ENCODE measurements at places on chromosomes 11 and 22.

GRCh38 chr11:110019675-110020074 lies 73.5 kb upstream of the ZC3H12C start:
- DNase-seq = no peak

GRCh38 chr22:36037102-36037758 lies 8.6 kb upstream of the RBFOX2 start:
- DNase-seq = no peak

DNA sequence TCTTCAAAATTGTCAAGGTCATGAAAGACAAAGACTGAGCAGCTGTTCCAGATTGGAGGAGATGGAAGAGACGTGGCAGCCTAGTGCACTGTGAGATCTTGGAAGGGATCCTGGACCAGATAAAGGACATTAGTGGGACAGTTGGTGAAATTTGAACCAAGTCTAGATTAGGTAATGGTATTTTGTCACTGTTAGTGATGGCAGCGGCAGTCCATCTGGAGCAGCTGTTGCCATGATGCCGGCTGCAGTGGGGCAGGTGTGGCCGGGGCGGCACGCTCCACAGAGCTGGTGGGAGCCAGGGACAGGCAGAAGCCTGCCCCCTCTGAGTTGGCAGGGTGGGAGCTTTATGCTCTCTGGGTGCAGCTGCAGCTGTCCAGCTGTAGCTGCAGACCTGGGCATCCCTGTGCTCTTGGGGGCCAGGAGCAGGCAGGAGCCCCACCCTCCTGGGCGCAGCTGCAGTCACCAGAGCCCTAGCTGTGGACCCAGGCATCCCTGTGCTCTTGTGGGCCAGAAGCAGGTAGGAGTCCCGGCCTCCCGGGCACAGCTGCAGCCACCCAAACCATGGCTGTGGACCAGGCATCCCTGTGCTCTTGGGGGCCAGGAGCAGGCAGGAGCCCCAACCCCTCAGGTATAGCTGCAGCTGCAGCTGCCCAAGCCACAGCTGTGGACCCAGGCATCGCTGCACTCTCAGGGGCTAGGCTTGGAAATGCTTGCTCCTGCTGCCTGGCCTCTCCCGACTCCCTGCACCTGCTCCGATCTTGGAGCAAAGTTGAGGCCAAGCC lies 20.7 kb downstream of the DIXDC1 start:
- DNase-seq = no peak

DNA sequence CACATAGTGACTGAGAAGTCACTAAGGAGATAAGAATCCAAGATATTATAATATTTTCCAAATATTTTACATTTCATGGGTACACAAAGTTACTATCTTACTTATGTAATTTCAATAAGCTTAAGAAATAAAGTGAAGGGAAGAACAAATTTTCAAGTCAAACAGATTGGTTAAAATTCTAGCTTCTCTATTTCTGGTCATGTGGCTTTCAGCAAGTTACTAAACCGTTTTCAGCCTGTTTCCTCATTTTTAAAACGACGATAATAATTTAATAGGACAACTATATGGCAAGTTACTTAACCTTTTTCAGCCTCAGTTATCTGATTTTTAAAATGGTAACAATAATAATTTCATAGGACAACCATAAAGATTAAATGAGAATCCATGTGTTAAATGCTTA lies 15.6 kb downstream of the DCUN1D5 start:
- no peak for DNase-seq

DNA sequence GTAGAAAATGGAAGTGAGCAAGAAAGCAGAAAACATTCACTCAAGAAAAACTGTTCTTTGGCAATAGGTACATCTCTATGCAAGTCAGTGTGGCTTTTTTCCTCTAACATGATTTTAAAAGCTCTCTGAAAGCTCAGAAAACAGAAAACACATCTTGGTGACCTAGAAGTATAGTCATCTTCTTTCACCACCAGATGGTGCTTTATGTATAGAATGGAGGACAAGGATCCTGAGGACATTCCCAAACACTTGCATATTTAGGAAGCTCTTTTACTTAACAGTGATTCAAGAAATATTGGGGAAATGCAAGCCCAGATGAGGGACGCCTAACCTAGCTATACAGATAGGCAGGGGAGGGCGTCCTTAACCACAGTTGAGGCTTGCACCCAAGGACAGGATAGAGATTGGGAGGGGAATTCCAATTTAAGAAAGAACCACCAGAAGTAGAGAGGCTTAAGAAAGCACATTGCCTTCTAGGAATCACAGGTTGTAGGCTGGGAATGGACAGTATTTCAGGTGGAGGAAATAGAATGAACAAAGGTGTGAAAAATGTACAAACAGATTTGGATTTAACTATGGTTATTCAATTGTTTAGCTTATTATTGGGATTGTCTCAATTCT lies 13.8 kb upstream of the CCDC81 start:
- DNase-seq = no peak

DNA sequence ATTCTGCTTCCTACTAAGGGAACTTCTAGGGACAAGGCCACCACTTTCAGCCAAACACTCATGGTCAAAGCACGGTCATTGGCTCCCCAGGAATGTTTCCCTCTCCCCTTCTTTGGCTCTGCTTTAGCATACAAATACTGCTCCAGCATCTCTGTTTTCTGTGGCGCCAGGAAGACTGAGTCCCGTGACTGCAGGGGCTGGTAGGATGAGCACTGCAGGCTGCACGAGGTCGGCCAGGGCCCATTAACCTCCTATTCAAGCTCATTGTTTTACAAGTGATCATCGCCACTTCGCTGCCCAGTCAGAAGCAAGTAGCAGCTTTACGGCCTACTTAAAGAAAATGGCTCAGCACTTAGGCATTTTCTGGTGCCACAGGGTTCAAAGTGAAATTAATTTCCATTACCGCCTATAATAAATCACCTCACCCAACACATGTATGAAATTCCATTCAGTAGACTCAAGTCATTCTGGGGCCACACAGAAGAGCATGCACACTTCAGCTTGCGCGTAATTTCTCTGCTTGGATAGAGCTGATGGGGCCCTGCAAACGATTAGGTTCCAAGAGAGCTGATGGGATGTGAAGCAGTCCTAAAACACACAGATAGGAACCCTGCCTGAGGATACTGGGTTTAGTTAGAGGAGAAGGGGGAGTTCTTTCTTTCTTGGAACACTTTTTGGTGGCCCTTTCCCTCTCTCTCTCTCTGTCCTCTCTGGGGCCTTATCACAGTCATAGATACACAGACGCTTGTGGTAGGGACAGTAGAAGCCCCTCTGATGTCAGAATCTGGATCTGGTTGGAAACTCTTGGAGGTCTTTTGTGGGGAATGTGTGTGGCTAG lies 173.7 kb downstream of the KIF18A start:
- DNase-seq = no peak

DNA sequence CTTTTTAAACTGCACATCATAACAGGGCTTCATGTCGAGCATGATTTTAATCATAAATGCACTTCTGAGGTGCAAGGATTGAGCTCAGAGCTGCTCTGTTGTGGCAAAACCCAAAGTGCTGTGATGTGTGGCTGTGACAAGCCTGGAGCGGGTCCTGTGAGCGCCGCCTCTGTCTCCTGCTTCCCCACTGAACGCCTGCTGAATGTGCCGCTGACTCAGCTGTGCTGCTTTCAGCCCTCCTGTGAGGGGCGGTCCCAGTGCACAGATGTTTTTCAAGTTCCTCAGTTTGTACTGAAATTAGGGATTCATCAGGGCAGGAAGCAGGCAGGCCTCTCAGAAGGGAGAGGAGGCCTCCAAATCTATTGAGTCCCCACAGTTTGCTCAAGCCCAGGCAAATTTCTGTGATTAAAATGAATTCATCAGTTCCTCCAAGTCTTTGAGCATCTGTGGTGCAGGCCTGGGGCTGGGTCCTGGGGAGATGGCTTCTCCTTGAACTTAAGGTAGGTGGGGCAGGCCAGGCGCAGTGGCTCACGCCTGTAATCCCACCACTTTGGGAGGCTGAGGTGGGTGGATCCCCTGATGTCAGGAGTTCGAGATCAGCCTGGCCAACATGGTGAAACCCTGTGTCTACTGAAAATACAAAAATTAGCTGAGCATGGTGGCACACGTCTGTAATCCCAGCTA lies 3.0 kb upstream of the GTSE1 start:
- DNase-seq = no peak

GRCh38 chr11:131999084-131999483 lies 628.7 kb downstream of the NTM start:
- peak; percentile 89 for DNase-seq

GRCh38 chr11:102920118-102920684 lies 35.3 kb downstream of the MMP13 start:
- DNase-seq = no peak

DNA sequence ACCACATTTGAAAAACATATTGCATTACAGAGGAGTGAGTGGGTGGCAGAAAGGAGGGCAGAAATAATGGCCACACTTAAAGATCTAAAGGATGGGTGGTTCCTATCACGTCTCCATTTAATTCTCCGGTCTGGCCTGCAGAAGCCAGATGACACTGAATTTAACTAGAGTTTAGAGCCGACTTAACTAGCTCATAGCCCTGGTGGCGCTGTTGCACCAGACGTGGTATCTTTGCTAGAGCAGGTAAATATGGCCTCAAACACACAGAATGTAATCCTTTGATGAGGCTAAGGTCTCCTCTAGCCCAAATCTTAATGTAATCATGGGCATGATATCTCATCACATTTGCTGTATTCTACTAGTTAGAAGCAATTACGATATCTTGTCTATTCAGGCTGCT lies 51.5 kb upstream of the GAL start:
- DNase-seq = peak; percentile 24

All from NCI-H1105 (cell line).